ENCODE measurements at places on chromosomes 6 and 20.

DNA sequence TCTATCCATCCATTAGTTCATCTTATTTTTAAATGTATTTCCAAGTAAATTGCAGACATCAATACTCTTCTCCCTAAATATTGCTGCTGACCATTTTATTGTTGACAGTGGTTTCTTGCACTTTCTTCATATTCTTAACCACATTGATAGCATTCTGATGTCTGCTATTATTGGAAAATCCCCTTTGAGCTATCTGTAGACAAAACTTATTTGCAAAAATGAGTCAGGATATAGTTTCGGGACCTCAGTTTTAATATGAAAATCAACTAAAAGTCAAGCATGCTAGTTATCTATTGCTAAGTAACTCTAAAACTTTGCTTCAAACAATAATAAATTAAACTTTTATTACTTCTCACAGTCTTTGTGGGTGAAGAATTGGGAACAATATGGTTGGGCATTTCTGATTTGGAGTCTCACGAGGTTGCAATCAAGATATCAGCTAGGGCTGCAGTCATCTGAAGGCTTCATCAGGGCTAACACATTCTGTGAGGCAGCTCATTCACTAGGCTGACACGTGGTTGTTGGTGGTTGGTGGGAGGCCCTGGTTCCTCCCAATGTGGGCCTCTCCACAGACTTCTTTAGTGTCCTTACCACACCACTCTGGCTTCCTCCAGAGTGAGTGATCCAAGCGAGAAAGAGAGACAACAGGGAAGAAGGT lies 32.7 kb downstream of the CD109 start:
- DNase-seq, result no peak

GRCh38 chr6:37109714-37110499 lies 60.0 kb upstream of the PIM1 start:
- peak; percentile 64 for DNase-seq

DNA sequence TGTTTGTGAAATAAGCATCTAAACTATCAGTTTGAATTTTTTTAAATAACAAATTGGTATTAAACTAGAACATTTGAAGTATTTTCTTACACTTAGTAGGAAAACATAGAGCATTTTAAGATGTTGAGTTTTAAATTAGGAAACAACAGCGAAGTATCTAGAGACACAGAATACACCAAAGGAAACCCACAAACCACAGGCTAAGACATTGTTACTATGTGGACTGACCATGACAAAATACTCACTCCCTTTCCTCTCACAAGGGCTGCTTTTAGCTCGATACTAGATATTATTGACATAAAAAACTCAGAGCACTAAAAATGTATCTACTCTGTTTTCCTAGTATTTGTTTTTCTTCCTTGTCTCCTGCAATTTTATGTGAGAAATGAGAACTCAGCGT lies 266.0 kb upstream of the CITED2 start:
- DNase-seq, result no peak

DNA sequence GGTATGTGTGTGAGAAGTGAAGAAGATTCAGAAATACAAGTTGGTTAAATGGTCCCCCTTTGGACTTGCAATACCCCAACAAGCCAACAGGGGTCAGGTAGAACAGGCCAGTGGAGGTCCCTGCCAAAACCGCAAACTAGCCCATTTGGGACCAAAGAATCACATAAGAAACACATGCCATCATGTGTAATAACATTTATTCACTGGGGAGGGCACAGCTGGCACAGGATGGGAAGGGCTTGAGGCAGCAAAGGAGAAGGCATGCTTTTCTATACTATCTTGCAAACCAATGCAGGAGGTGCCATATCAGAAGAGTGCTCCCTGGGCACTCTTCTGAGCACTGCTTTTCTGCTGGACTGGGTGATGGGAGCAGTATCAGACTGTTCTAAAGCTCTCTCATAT lies 116.1 kb upstream of the TRAF3IP2 start:
- DNase-seq, result peak; percentile 25

GRCh38 chr6:50707652-50708300 lies 5.5 kb upstream of the TFAP2D start:
- DNase-seq, result no peak

- DNase-seq, result no peak
These were observed 84.4 kb downstream of the MLIP start for GRCh38 chr6:54195637-54196036.

GRCh38 chr6:1724616-1725015 lies 114.9 kb downstream of the FOXC1 start:
- DNase-seq, result peak; percentile 25

DNA sequence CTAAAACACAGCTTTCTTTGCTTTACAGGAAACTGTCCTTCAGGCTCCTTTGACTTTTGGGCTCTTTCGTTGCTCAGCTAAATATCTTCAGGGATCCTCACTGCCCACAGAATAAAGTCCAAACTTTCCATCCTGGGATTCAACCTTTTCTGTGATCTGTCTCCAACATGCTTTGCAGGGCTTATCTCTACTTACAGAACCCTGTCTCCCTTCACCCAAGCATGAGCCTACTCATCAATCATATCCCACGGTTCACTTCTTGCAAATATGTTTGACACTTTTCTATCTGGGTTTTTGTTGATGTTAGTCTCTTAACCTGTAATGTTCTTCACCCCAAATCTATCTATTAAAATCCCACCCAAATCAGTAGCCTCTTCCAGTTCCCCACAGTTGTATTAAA lies 327.3 kb upstream of the RNF24 start:
- no peak for DNase-seq

DNA sequence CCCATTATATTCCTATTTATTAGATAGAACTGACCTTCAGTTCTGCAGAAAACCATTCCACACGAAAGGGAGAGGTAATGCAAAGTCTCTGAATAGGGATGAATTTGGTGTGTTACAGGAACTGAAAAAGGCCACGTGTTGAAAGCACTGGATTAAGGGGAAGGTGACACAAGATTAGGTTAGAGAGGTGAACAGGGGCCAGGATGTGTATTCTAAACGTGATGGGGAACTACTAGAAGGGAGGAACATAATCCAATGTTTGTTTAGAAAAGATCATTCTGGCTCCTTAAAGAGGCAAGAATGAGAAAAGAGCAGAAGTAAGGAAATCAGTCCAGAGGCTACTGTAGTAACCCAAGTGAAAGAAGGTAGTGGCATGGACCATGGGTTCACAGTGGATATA lies 6.3 kb upstream of the ZKSCAN8 start:
- DNase-seq, result no peak

- no peak for DNase-seq
These were observed 2.5 kb upstream of the SH3BGRL2 start for GRCh38 chr6:79628466-79629288.

DNA sequence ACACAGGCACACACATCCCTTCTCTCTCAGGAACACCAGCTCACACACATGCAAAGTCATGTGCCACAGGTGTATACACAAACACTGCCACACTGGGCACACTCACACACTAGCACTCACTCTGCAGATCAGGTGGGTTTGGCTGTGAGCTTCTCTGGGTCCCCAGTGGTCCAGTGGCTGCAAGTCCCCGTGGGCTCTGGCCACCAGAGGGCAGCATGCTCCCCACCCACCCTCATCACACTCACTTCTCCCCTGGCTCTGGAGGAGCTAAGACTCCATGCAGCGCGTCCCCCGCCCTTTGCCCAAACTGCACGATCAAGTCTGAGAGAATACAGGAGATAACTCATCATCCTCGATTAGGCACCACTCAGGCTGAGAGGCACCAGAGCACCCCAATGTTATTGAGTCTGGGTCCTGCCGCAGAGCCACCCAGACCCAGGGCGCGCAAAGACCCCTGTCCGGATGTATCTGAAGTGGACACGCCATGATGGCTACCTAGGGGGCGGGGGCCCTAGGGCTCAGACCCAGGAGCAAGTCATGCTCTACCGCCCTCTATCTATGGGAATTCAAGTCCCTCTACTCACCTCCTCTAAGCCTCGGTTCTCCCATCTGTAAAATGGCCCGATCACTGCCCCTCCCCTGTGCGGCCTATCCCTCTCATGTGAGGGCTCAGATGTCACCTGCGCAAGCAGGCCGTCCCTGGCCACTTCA lies 90.5 kb downstream of the GRM4 start:
- peak; percentile 79 for DNase-seq

- no peak for DNase-seq
These were observed 92.1 kb upstream of the NEDD9 start for GRCh38 chr6:11324453-11325015.

GRCh38 chr6:16438718-16439591 lies 200.6 kb downstream of the GMPR start:
- no peak for DNase-seq

- no peak for DNase-seq
These were observed 106.8 kb downstream of the GJA10 start for GRCh38 chr6:90000864-90001731.

- DNase-seq, result no peak
These were observed 113.4 kb downstream of the DACT2 start for GRCh38 chr6:168206186-168206585.

GRCh38 chr20:53383916-53384315 lies 209.7 kb downstream of the ZNF217 start:
- DNase-seq, result no peak

- DNase-seq, result no peak
These were observed 3.7 kb downstream of the KIF13A start for GRCh38 chr6:17983730-17984129.

- peak; percentile 13 for DNase-seq
These were observed 48.7 kb upstream of the CRISP1 start for GRCh38 chr6:49915035-49915434.

GRCh38 chr6:3418496-3419060 lies 38.3 kb downstream of the SLC22A23 start:
- DNase-seq, result peak; percentile 44

- no peak for DNase-seq
These were observed 208.3 kb upstream of the RAB32 start for GRCh38 chr6:146335336-146335735.

DNA sequence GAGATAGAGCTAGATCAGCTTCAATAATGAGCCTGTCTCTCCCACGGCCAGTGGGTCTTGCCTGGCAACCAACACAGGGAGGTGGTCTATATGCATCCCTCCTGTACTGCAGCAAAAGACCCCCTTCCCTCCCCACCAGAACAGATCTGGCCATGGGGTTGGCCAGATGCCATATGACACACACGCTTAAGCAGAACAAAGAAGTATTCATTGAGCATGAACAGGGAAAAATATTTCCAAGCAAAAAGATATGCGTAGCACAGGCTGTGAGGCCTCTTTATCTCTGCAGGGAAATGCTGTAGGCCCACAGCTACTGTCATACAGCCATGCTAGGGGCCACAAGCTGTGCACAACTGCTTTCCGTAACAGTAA lies 73.4 kb upstream of the NRSN1 start:
- peak; percentile 5 for DNase-seq

GRCh38 chr20:58553841-58554240 lies 38.6 kb upstream of the APCDD1L start:
- peak; percentile 46 for DNase-seq

- DNase-seq, result no peak
These were observed 40.2 kb downstream of the MOXD1 start for GRCh38 chr6:132361101-132361500.

DNA sequence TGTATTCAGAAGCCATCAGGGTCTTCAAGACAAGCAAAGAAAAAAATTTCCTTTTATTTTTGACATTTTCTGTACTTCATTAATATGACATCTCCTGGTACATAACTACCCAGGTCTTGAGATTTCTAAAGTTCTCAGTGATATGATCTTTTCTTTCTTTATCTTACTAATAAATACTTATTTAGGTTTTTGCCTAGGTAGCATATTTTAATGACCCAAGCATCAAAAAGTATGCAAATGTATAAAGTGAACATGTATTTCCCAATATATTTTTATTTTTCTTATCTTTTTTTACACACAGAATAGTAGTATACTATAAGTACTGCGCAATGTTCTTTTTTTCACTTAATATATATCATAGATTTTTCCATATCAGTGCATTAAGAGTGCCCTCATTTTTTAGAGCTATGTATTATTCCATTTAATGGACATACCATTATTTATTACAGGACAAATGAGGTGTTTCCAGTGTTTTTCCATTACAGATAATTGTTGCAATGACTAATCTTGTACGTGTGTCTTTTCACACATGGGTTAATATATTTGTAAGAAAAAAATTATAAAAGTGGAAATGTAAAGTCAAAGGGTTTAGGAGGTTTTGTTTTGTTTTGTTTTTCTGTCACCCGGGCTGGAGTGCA lies 107.0 kb downstream of the KCNQ5 start:
- no peak for DNase-seq

DNA sequence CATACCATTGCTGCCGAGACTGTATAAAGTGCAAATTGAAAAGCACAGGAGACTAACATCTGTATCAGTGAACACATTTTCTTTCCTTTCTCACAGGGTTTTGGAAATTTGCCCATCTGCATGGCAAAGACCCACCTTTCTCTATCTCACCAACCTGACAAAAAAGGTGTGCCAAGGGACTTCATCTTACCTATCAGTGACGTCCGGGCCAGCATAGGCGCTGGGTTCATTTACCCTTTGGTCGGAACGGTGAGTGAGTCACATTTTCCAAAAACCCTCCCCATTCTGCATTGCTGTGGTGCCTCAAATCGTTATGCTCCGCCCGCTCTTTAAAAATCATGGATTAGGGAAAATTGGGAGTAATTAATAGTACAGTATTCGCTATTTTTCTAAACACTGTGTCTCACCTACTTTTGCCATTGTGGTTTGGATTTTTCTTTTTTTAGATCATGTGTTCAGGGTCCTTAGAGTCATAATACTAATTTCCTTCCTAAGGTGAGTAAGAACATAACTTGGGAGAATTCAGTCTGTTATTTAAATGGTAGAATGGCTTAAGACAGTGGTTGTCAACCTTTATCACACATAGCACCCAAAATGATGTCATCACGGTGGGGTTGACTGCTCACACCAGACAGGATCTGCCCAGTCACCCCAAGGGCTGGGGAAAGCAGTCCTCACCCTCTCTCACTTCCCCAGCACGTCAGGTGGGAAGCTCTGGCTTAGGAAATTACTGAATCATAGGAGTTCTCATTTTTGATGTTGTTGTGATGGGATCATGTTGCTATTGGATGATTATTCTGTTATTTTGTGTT lies 171.6 kb downstream of the MTHFD1L start:
- DNase-seq, result no peak

- DNase-seq, result no peak
These were observed 328.3 kb downstream of the TAF4 start for GRCh38 chr20:61737346-61737745.

GRCh38 chr20:39588148-39588757 lies 626.1 kb downstream of the DHX35 start:
- no peak for DNase-seq

DNA sequence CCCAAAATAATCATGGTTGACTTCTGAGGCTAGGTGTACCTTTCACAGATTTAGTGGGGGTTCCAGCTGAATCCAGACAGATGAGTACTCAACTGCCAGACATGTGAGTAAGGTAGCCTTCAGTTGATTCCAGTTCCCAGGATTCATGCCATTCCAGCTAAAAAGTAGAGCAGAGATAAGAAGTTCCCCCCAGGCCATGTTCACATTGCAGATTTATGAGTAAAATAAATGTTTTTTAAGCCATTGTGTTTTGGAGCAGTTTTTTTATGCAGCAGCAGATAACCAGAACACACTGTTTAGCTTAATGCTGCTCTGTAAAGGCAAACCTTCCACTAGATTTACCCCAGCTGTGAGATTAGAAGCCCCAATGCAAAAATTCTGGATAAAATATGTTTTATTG lies 245.0 kb downstream of the RFPL4B start:
- DNase-seq, result no peak

- DNase-seq, result no peak
These were observed 4.6 kb downstream of the CST7 start for GRCh38 chr20:24953621-24954133.

GRCh38 chr6:156807028-156807427 lies 29.9 kb downstream of the ARID1B start:
- DNase-seq, result no peak
